ENCODE measurements at places on chromosomes 7 and 10.

GRCh38 chr7:100390286-100391009 is 17.2 kb downstream of the PILRA start:
- H3K36me3 ChIP-seq: no peaks in the 10 kb centered on the region
- H3K4me1 ChIP-seq: no peaks in the 10 kb centered on the region
- no peak overlapping the region for H3K4me3 ChIP-seq
- H3K27me3 ChIP-seq: no peaks in the 10 kb centered on the region
- no peak overlapping the region for H3K27ac ChIP-seq

GRCh38 chr10:2541176-2541575 is 526.2 kb upstream of the PFKP start:
- H3K27me3 ChIP-seq: no peaks in the 10 kb centered on the region
- H3K27ac ChIP-seq: no peak overlapping the region
- H3K36me3 ChIP-seq: no peaks in the 10 kb centered on the region
- H3K4me1 ChIP-seq: no peaks in the 10 kb centered on the region
- no peak overlapping the region for H3K4me3 ChIP-seq

DNA sequence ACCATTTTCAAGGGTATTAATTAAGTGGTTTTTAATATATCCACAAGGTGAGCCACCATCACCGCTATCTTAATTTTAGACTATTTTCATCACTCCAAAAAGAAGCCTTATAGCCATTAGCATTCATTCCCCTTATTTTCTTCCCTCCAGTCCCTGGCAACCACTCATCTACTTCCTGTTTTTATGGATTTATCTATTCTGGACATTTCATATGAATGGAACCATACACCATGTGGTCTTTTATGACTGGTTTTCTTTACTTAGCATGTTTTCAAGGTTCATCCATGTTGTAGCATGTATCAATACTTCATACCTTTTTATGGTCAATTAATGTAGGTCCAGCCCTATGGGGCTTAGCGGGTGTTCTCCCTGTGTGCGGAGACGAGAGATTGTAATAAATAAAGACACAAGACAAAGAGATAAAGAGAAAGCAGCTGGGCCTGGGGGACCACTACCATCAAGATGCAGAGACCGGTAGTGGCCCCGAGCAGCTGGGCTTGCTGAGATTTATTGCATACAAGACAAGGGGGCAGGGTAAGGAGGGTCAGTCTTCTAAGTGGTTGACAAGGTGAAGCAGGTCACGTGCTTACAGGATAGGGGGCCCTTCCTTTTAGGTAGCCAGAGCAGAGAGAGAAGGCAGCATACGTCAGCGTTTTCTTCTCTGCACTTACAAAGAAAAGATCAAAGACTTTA is 14.6 kb downstream of the WBP1L start:
- DNase-seq: no peak
- H3K4me3 ChIP-seq: no peak overlapping the region
- no peaks in the 10 kb centered on the region for H3K27me3 ChIP-seq

- no peak overlapping the region for H3K27ac ChIP-seq
- H3K4me3 ChIP-seq: no peak overlapping the region
- no peaks in the 10 kb centered on the region for H3K4me1 ChIP-seq
Measured at GRCh38 chr7:4831723-4832495, 29.9 kb downstream of the PAPOLB start.

DNA sequence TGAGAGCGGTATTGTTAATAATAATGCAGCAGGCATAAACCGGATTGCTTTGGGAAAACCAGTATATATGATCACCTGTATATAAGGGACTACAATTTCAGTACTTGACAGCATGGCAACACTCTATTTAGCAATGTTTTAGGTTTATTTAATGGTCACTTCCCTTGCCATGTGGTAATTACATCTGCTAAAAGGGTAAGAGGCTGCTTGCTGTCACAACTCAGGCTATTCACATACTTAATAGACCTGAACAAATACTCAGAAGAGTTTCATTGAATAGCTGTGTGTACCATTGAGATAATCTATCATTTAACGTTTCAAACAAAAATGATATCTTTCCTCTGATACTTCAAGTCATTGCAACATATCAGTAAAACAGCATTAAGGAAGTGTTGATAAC is 90.1 kb downstream of the PCDH15 start:
- no peak for DNase-seq
- H3K4me3 ChIP-seq: no peak overlapping the region
- H3K27me3 ChIP-seq: no peaks in the 10 kb centered on the region
- no peaks in the 10 kb centered on the region for H3K36me3 ChIP-seq
- H3K4me1 ChIP-seq: no peaks in the 10 kb centered on the region

- H3K27me3 ChIP-seq: no peaks in the 10 kb centered on the region
- no peak overlapping the region for H3K27ac ChIP-seq
- peaks cover 15% of the 10 kb centered on the region for H3K4me1 ChIP-seq
- DNase-seq: no peak
- H3K36me3 ChIP-seq: no peaks in the 10 kb centered on the region
Measured at GRCh38 chr7:81207801-81208200, 288.9 kb upstream of the SEMA3C start.

DNA sequence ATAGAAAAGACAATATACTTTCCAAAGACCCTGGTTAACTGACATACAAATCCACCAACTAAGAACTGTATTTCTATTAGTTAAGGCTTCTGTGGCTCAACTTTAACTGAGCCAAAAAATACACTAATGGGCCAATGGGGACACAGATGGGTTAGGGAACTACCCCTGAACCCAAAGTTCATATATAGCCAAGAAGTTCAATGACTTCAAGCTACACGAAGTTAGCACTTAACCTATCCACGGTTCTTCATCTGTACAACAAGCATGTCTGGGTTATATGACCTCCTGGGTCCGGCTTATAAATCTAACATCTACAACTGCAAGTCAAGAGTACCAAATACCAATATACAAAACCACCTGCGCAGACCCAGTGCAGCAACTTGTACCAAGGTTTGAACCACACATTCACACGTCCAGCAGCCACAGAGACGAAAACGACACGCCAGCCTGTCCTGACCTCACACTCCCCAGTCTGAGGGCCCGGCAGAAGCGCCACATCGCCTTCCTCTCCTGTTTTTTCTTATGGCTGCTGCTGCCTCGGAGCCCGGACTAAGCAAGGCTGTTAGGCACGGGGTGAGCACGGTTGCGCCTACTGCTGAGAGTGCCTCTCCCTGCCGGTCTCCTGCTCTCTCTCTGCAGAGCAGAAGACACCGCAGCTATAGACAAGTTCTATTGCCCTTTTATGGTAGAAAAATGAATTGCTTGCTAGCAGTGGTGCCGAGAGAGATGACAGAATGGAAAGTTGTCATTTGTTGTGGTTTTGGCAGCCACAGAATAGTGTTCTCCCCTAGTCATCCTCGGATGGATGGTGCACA is 86.3 kb downstream of the RNF216 start:
- H3K4me3 ChIP-seq: peak overlapping the region; percentile 47
- H3K27me3 ChIP-seq: no peaks in the 10 kb centered on the region
- peak; percentile 82 for DNase-seq

GRCh38 chr7:27031289-27032172 is 64.3 kb downstream of the HOXA1 start:
- DNase-seq: peak; percentile 77
- no peaks in the 10 kb centered on the region for H3K27me3 ChIP-seq
- H3K4me1 ChIP-seq: peaks cover 4% of the 10 kb centered on the region
- H3K27ac ChIP-seq: no peak overlapping the region
- no peak overlapping the region for H3K4me3 ChIP-seq

GRCh38 chr7:31518766-31519165 is 4.9 kb downstream of the ITPRID1 start:
- DNase-seq: no peak
- H3K4me1 ChIP-seq: no peaks in the 10 kb centered on the region
- no peaks in the 10 kb centered on the region for H3K36me3 ChIP-seq
- no peaks in the 10 kb centered on the region for H3K27me3 ChIP-seq
- no peak overlapping the region for H3K4me3 ChIP-seq

DNA sequence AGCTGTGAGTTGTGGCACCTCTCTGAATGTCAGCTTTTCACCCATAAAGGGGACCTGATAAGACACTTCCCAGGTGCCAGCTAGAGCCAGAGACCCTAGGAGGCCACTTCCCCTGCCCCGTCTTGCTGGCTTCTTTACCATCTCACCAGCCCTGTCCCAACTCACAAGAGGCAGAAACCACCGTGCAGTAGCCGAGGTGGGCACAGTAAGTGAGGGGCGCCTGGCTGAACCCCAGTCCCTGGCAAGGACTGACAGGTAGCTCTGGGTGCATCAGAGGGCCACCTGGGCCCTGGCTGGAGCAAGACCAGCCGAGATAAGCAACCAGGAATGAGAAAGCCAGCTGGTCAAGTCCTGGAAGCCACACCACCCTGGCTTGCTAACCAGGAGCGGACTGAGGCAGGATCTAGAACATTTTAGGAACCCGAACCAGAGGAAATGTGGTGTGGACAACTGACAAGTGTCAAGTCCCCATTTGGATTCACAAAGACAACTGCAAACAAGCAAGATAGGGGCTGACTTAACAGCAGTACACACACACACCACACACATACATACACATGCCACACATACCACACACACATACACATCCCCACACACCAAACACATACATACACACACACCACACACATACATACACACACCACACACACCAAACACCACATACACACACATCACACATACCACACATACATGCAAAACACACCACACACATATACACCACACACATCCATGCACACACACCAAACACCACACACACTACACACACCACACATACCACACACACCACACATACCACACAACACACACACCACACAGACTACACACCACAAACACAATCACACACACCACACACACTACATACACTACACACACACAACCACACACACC is 20.8 kb downstream of the OGDHL start:
- H3K36me3 ChIP-seq: no peaks in the 10 kb centered on the region
- H3K27ac ChIP-seq: no peak overlapping the region
- no peak overlapping the region for H3K4me3 ChIP-seq
- peak; percentile 12 for DNase-seq
